ENCODE measurements at places on chromosomes 13 and 19. TPM values are rescaled to one million over a fixed set of nuclear protein-coding genes. Genes with fewer than 3 reads are reported as not detected.

ZNF534 gene
- total RNA-seq: not detected

PTPRH gene
- not detected for total RNA-seq

ZNF468 gene
- total RNA-seq: 12.9 TPM

DNA sequence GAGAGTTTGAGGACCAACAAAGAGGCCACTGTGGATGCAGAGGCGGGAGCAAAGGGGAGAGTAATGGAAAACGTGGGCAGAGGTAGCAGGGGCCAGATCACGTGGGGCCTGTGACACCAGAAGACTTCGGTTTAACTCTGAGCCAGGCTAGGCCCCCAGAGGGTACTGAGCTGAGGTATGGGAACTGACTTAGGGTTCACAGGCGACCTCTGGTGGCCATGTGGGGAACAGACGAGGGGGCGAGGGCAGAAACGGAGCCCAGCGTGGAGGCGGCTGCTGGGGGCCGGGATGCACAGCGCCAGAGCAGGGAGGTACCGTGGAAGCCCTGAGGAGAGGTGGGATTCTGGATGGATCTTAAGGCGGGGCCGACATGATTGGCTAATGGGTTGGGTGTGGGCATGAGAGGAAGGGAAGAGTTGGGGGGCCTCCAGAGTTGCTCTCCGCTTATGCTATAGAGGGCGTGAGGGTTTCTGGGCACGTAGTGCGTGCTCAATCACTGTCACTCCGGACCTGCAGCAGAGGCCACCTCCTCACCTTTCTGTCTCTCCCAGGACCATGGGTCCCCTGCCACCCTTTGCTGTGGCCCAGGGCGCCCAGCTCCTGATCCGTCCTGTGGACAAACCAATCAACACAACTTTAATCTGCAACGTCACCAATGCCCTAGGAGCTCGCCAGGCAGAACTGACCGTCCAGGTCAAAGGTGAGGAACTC lies 13.7 kb downstream of the PVR start:
- DNase-seq: peak; percentile 85

DNA sequence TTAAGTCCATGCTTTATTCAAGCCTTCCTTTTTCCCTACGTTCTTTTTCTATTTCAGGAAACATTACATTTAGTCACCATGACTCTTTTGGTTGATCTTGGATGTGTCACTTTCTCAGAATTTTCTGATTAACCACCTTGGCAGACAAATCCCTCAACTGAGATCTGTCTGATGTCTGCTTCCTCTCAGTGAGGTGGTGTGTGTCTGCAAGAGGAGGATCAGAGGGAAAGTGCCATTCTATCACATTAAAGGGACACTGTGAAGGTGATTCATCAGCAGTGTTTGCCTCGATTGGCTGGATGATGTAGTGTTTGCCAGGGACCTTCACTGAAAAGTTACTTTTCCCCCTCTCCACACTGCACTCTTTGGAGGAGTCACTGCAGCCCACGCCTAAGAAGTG lies 3.0 kb upstream of the CCNP start:
- peak; percentile 47 for DNase-seq

DNA sequence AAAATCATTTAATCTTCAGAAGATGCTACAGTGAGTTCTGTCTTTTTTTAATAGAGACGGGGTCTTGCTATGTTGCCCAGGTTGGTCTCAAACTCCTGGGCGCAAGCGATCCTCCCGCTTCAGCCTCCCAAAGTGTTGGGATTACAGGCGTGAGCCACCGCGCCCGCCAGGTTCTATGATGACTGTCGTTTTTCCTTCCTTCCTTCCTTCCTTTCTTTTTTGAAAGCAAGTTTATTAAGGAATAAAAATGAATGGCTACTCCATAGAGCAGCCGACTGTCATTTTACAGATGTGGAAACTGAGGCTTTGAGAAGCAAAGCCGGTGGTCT lies 511 bp upstream of the GAMT start:
- no peak for DNase-seq

CBARP gene
- 0.49 TPM for total RNA-seq

GRCh38 chr19:50300814-50301606 lies 28.2 kb downstream of the KCNC3 start:
- peak; percentile 32 for DNase-seq

GRCh38 chr13:21450936-21451335 lies 8.2 kb downstream of the ZDHHC20 start:
- no peak for DNase-seq

- no peak for DNase-seq
Observed at GRCh38 chr13:39597838-39598237, 5.2 kb downstream of the LHFPL6 start.

- no peak for DNase-seq
Observed at GRCh38 chr13:45174478-45174877, 26.4 kb downstream of the KCTD4 start.

DNA sequence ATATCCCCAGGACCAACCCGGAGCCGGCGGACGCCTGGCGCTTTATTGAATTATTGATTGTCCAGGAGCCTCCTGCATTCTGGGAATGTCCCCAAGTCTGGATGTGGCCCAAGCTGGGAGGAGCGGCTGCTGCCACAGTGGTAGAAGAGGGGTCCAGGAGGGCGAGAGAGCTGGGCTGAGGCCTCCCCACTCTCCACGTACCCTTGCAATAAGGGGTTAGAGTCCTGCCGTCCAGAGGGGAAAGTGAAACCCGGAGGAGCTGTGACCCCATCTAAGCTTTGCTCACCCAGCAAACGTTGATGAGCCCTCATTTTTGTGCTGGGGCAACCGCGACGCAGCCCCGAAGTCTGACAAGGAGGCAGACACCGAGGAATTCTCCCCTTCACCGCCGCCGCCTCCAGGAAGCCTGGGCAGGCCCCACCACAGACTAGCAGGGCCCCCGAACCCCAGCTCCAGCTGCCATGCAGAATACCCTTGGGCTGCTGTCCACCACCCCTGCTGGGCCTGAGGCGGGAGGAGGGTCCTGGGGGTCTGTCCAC lies 1.4 kb upstream of the C2CD4C start:
- DNase-seq: no peak

DNA sequence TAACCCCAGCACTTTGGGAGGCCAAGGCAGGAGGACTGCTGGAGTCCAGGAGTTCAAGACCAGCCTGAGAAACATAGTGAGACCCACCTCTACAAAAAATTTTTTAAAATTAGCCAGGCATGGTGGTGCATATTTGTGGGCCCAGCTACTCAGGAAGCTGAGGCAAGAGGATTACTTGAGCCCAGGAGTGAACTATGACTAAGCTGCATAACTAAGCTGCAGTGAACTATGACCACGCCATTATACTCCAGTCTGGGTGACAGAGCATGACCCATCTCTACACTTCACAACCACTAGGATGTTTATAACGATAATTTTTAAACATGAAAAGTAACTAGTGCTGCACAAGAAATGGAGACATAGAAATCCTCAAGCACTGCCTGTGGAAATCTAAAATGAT lies 352.7 kb upstream of the SGCG start:
- no peak for DNase-seq

DNA sequence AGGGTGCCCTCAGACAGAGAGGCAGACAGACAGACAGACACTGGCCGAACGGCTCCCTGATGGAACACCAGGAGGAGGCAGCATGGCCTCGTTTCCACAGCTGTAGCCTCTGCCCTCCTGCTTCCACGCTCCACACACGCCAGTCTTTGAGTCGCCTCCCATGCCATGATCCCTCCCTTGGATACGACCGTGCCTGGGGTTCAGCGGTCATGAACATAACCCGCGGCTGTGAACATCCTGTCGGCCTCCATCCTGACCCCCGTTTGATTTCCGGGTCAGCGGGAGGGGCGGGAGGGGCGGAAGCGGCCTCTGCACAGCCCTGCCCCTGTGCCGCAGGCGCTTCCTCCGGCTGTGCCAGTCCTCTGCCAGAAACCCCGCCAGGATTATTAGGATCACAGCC lies 23.4 kb downstream of the GP6 start:
- peak; percentile 27 for DNase-seq

DNA sequence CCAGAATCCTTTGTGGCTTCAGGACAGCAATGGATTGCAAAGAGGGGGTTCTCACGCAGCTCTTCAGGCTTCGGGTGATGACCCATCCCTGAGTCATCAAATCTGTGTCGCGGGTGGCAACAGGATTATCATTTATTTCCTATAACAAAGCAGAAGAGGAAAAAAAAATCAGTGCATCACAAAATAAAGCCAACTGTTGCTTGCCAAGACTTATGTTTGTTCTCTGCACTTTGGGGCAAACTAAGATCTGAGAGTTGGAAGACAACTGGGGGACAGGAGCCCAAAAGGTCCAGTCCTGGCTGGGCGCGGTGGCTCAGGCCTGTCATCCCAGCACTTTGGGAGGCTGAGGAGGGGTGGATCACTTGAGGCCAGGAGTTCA lies 6.4 kb downstream of the GNA15 start:
- DNase-seq: peak; percentile 78

TYROBP gene
- total RNA-seq: 0.81 TPM

KCTD12 gene
- 14.8 TPM for total RNA-seq

DNA sequence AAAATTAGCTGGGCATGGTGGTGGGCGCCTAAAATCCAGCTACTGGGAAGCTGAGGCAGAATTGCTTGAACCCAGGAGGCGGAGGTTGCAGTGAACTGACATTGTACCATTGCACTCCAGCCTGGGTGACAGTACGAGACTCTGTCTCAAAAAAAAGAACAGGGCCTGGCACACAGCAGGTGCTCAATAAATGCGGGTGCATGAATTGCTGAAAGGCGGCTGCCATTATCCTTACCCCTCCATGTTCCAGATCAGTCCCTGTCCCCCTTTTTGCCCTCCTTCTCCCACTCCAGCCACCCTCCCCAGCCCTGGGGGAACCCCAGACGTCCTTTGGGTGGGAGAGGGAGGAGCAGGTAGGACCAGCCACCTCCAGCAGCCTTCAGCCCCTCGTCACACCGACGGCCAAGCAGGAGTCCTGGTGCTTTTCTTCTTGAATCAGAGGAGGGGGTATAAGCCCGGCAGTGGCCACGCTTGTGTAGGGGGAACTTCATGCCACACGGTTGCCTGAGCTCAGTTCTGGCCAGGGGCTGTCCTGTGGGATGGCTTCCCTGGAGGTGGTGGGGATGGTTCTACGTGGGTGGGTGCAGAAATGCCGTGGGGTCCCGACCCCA lies 20.4 kb upstream of the NFIC start:
- no peak for DNase-seq

GRCh38 chr13:27201661-27202060 lies 30.1 kb upstream of the USP12 start:
- no peak for DNase-seq

GRCh38 chr13:41457589-41458186 lies 338 bp downstream of the RGCC start:
- DNase-seq: peak; percentile 50

DNA sequence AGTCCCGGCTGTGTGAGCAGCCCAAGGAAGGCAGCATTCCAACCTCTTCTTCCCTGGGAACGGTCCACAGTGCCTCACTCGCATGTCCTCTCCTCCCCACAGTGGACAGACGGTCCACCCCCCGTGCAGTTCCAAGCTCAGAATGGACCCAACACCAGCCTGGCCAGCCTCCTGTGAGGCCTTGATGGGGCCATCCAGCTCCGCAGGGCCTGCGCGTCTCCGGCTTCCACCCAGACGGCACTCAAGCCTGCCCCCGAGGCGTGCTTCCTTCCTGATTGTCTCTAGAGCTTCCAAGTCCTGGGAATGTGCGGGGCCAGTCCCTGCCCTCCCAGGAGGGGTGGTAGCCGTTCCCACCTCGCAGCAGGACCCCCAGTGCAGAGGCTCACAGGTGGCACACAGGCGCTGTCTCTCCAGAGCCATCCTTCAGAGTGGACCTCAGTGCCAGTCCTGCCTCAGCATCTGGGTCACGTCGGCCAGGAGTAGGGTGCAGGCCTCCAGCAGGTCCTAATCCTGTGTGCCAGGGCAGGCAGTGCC lies 35.0 kb downstream of the MAU2 start:
- no peak for DNase-seq

ZNF208 gene
- total RNA-seq: 1.6 TPM

POSTN gene
- total RNA-seq: not detected

- peak; percentile 42 for DNase-seq
Observed at GRCh38 chr13:36432106-36432544, at the start of gene CCNA1. Gene CCNA1, plus strand, starts transcription at chr13:36432495. Its CDS starts 562 bp downstream, at chr13:36433057.

DNA sequence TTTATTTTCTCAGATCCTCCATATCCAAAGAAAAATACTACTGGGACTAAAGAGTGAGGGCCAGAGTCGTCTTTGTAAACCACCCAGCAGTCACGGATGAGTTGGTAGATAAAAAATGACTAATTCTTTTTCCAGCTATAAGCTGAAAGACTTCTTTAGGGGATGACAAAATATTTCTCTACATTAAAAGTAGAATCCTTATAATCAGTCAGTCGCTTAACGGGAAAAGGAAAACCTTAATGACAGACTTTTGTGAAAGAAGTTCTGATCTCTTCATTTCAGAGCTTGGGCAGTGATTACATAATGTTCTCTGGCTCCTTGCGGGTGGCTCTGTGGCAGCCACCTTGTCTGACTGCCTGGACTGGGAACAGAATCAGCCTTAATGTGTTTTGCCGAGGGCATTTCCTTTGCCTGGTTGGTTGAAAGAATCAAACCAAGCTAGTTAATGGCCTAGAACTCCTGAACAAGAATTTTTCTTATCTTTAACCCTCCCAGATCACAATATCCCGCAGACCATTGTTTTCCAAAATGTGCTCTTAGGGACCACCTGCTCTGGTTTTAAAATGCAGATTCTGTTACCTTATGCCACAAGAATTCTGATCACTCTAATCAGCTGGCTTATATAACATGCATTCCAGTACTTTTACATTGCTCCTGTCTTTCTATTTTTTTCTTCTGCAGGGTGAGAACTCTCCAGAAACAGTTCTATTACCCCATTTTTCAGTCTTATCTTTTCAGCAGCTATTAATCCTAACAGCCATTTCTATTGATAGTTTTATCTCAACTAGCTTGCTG lies 2.5 kb downstream of the ITM2B start:
- DNase-seq: no peak

U2AF2 gene
- total RNA-seq: 306 TPM

DNA sequence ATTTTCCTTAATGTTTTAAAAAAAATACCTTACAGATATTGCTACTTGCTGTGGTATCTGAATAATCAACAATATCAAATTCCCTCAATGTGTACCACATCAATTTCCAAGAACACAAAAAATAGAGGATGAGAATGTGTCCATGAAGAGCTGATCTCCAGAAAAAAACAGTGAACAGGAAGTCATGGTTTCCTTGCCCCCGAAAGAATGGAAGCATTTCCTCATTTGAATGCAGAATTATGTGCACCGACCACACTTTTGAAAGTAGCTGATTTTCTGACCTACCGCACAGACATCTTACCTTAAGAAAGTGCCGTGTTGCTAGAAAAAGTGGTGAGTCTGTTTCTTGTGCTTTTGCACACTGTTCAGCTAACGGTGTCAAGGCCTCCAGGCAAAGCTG lies 13.4 kb upstream of the EEF1AKMT1 start:
- no peak for DNase-seq

FUZ gene
- 23.5 TPM for total RNA-seq

- peak; percentile 54 for DNase-seq
Observed at GRCh38 chr19:2394442-2395292, 32.7 kb downstream of the TIMM13 start.

DNA sequence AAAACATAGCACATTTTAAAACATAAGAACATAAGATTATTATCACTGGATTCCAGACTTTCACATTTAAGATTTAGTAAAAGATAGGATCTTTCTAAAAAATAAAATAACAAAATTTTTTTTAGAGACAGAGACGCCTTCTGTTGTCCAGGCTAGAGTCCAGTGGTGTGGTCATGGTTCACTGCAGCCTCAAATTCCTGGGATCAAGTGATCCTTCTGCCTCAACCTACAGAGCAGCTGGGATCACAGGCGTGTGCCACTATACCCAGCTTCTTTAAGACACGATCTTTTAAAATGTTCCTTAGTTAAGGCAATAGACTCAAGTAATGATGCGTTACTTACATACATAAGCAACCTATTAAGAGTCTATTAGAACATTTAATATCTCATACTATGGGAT lies 32.7 kb downstream of the ALG5 start:
- no peak for DNase-seq

- DNase-seq: no peak
Observed at GRCh38 chr13:64420181-64420580, 2810.0 kb downstream of the PCDH9 start.

Data from activated CD8-positive, alpha-beta T cell treated with anti-CD3 and anti-CD28 coated beads for 36 hours (primary cell).